ENCODE measurements at places on chromosomes 6 and 20. TPM values are rescaled to one million over a fixed set of nuclear protein-coding genes. Genes with fewer than 3 reads are reported as not detected.

- no peaks in the 10 kb centered on the region for H3K4me1 ChIP-seq
- no peak overlapping the region for H3K4me3 ChIP-seq
- no peak for DNase-seq
- H3K36me3 ChIP-seq, result no peaks in the 10 kb centered on the region
Observed at GRCh38 chr6:88483424-88483823, 317.3 kb upstream of the CNR1 start.

The SPATA25 gene
- total RNA-seq, result 0.54 TPM

DNA sequence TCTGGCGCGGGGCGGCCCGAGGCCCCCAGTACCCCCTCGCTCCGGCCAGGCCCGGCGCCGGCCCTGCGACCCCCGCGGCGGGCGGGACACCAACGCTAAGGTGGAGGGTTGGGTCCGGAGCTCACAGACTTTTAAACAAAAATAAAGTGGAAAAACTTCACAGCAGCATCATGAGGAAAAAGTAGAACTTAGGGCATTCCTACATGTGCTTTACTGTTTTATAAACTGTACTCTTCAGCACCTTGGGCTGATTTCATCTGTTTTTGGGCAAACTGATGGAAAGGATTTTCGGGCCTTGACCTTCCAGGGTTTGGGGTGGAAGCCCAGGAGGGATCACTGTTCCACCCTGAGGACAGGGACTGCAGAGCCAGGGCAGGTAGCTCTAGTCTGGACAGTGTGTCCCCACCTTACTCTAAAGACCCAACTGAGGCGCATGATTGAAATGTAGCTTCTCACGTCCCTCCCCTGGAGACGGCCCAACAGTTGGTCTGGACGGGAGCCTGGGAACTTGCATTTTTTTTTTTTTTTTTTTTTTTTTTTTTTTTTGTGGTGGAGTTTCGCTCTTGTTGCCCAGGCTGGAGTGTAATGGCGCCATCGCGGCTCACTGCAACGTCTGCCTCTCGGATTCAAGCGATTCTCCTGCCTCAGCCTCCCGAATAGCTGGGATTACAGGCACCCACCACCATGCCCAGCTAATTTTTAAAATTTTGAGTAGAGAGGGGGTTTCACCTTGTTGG is 740 bp downstream of the NELFCD start:
- no peak overlapping the region for H3K27ac ChIP-seq
- H3K4me3 ChIP-seq, result peak overlapping the region; percentile 82
- H3K27me3 ChIP-seq, result no peaks in the 10 kb centered on the region
- peak; percentile 37 for DNase-seq
- H3K36me3 ChIP-seq, result peaks cover 10% of the 10 kb centered on the region

GRCh38 chr20:9523636-9524035 is 9.2 kb downstream of the LAMP5 start:
- H3K27me3 ChIP-seq, result no peaks in the 10 kb centered on the region
- no peak for DNase-seq
- H3K36me3 ChIP-seq, result no peaks in the 10 kb centered on the region
- H3K4me1 ChIP-seq, result no peaks in the 10 kb centered on the region
- H3K27ac ChIP-seq, result no peak overlapping the region
- no peak overlapping the region for H3K4me3 ChIP-seq

The NKAIN2 gene
- not detected for total RNA-seq

The TGM2 gene
- total RNA-seq, result not detected

DNA sequence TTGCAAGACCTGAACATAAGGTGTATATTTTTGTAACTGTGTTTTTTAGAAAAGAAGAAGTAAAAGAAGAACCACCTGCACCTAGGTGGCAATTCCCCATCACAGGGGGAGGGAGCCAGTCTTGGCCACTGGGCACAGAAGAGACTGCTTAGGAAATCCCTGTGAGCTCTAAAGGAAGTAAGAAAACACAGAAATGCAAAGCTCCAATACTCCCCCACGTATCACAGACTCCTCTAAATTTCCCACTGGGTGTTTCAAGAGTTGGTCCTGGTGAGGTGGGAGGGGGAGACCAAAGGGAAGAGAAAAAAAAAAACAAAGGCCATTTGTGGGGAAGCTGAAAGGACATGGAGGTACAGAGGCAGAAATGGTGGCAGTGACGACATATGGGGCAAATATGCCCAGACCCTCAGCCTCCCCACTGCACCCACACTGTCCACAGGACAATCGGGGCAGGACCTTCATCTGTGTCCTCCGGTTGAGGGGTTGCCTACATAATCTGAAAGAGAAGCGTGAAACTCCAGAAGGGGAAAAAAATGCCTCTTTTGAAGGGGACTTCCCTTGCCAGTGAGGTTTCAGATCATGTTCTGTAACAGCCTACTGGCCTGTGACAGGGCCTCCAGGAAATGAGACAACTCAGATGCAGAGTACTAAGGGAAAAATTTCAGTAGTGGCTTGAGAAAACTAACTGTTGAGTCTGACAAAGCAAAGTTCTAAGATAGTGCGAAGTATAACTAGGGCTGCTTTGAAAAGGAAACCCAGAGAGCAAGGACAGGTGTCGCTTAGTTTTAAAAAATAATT is 226.2 kb upstream of the MARCKS start:
- no peaks in the 10 kb centered on the region for H3K27me3 ChIP-seq
- peak overlapping the region; percentile 16 for H3K27ac ChIP-seq
- H3K4me1 ChIP-seq, result peaks cover 19% of the 10 kb centered on the region
- peak overlapping the region; percentile 64 for H3K4me3 ChIP-seq
- peak; percentile 18 for DNase-seq
- no peaks in the 10 kb centered on the region for H3K36me3 ChIP-seq

DNA sequence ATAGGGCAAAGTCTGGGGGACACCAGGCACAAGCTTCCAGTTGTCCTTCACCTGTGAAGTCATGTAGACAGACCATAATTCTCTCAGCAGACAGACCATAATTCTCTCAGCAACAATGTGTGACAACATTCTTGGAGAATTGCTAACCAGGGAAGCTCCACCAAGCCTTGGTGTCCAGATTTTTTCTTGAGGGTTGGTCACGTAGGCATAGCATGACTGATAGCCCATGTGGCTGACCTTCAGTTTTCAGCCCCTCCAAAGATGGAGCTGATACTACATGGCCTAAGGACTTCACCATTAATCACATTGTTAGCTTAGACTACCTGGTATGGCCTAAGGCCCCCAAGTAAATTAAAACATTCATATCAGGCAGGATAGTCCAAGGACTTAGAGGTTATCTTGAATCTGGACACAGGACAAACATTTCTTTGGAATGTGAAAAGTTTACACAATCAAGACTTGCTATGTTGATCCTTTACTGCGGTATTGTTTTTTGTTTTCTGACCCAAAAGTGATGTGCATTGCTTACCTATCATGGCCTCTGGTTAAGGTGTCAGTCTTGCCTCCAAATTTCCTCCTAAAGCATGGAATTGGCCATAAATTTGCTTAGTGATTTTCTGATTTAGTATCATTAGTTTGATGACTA is 76.9 kb downstream of the CEP57L1 start:
- H3K36me3 ChIP-seq, result no peaks in the 10 kb centered on the region
- no peak overlapping the region for H3K4me3 ChIP-seq
- H3K4me1 ChIP-seq, result no peaks in the 10 kb centered on the region
- H3K27ac ChIP-seq, result no peak overlapping the region
- DNase-seq, result no peak
- no peaks in the 10 kb centered on the region for H3K27me3 ChIP-seq

DNA sequence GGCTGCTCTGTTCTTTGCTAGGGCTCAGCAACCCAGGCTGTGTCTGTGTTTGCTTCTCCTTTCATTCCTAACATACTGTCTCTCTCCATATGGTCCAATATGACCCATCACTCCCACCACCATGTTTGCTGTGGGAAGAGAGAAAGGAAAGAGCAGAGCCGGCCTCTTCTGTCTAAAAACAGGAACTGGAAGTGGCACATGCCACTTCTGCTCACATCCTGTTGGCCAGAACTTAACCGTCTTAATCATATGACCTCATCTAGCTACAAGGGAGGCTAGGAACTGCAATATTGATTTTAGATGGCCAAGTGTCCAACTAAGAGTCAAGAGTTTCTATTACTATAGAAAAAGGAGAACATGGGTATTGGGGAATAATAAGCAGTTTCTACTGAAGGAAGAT is 212.5 kb upstream of the CHD6 start:
- H3K27ac ChIP-seq, result no peak overlapping the region
- peaks cover 3% of the 10 kb centered on the region for H3K27me3 ChIP-seq
- H3K36me3 ChIP-seq, result no peaks in the 10 kb centered on the region

The BMP5 gene
- total RNA-seq, result not detected

DNA sequence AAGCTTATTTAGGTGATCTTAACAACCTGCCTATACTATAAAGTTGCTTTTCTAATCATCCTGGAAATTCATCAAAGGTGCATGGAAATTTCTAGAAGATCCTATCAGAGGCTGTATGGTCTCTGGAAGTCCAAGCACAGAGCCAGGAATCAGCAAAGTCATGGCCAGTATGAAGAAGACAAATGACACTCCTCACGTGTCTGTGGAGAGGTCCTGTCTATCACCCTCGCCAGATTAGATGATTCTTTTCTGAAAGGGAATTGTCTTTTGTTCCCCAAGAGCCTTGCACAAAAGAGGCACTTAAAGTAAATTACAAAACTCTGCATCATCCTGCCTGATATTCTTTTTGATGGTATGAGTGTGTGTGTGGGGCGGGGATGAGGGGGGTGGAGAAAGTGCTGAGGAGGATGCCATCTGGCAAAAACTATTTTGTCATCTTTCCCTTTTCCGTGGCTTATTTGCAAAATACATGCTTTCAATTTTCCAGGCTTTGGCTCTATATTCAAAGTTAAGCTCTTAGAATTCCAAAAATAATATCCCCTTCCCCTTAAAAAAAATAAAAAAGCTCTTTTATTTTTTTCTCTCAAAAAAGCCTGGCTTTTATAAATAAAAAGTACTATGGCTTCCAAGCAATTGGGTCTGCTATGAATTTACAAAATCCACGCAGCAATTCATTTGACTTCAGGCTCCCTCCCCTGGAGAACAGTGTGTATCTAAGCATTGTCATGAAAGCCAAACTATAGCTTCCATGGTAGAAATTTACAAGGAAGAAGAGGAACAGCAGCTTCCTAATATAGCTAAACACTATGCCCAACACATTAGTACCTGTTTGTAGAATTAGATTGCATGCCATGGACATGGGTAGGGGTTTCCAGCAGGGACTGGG is 185.2 kb upstream of the ARG1 start:
- no peak overlapping the region for H3K4me3 ChIP-seq
- H3K27ac ChIP-seq, result no peak overlapping the region
- no peaks in the 10 kb centered on the region for H3K36me3 ChIP-seq

The CST4 gene
- not detected for total RNA-seq

DNA sequence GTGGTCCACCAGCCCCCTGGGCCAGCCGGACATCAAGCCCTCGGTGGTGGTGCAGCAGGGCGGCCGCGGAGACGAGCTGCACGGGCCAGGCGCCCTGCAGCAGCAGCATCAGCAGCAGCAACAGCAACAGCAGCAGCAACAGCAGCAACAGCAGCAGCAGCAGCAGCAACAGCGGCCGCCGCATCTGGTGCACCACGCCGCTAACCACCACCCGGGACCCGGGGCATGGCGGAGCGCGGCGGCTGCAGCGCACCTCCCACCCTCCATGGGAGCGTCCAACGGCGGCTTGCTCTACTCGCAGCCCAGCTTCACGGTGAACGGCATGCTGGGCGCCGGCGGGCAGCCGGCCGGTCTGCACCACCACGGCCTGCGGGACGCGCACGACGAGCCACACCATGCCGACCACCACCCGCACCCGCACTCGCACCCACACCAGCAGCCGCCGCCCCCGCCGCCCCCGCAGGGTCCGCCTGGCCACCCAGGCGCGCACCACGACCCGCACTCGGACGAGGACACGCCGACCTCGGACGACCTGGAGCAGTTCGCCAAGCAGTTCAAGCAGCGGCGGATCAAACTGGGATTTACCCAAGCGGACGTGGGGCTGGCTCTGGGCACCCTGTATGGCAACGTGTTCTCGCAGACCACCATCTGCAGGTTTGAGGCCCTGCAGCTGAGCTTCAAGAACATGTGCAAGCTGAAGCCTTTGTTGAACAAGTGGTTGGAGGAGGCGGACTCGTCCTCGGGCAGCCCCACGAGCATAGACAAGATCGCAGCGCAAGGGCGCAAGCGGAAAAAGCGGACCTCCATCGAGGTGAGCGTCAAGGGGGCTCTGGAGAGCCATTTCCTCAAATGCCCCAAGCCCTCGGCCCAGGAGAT is 1.0 kb downstream of the POU3F2 start:
- H3K27ac ChIP-seq, result no peak overlapping the region
- no peaks in the 10 kb centered on the region for H3K36me3 ChIP-seq
- peak overlapping the region; percentile 26 for H3K4me3 ChIP-seq
- no peak for DNase-seq
